Activated CD8-positive, alpha-beta T cell treated with anti-CD3 and anti-CD28 coated beads, Interleukin-2, amount 10 ng/mL, durations not matched to agents 7 days and 5 days (primary cell): ENCODE measurements at places on chromosomes 2 and 18.

- DNase-seq = no peak
Observed at GRCh38 chr2:21268878-21269224, 145.1 kb downstream of the TDRD15 start.

DNA sequence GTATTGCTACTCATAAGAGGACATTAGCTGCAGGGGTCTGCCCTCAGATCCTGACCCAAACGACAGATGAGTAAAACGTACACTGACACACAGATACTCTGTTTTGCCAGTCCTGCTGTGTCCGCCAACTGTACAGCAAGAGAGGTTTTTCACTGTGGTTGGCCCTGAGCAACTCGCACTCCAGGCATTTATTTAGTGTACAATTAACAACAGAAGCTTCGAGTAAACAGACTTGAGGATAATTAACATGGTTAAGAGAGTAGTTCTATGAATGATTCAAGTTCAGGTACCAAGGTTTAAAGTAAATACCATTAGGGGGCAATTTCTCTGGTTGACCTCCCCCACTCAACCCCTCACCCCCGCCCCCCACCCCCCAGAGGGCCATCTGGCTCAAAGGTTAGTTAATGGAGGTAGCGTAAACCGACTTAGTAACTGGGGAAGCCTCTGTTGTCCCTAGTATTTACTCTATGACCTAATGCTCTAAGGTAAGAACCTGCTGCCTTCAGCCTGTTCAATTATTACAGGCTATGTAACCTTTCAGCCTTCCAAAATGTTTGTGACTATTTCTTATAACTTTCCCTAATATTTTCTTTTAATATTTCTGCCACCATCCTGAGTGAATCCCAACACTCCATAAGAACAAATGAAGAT is 103.9 kb upstream of the XIRP2 start:
- no peak for DNase-seq

- no peak for DNase-seq
Observed at GRCh38 chr2:237721458-237721857, 77.1 kb upstream of the RBM44 start.

- no peak for DNase-seq
Observed at GRCh38 chr2:117621326-117621725, 193.2 kb upstream of the DDX18 start.

- DNase-seq = no peak
Observed at GRCh38 chr2:3480352-3481010, 38.9 kb downstream of the ADI1 start.

DNA sequence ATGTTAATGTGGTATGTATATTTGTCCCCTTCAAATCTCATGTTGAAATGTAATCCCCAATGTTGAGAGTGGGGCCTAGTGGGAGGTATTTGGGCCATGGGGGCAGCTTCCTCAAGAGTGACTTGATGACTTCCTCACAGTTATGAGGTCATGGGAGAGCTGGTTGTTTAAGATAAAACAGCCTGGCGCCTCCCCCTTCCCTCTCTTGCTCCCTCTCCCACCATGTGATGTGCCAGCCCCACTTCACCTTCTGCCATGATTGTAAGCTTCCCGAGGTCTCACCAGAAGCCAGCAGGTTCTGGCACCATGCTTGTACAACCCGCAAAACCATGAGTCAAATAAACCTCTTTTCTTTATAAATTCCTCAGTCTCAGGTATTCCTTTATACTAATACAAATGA is 258.3 kb upstream of the POU3F3 start:
- DNase-seq = no peak

DNA sequence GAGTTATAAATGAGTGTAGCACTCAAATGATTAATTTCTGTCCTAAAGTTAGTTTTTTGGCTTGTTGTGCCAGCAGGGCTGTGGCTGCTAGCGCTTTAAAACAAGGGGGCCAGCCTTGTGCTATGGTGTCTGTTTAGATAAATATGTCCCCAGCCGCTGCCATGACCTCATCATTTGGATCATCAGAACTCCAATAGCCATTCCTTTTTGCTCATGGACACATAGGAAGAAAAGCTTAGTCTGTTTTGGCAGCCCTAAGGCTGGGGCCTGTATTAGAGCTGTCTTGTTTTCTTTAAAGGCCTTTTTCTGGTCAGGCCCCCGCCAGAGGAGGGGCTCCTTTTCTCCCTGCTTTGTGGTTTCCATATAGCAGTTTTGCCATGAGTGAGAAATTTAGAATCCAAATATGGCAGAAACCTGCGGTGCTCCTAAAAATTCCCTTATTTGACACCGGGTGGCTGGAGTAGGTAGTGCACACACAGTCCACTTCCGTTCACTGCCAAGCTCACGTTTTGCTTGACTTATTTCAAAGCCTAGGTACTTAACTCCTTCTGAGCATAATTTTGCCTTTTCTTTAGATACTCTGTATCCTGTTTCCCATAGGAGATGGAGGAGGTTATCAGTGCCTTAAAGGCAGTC is 60.4 kb upstream of the SLC35G4 start:
- no peak for DNase-seq

- DNase-seq = no peak
Observed at GRCh38 chr2:174004905-174005605, 39.9 kb upstream of the SP3 start.

DNA sequence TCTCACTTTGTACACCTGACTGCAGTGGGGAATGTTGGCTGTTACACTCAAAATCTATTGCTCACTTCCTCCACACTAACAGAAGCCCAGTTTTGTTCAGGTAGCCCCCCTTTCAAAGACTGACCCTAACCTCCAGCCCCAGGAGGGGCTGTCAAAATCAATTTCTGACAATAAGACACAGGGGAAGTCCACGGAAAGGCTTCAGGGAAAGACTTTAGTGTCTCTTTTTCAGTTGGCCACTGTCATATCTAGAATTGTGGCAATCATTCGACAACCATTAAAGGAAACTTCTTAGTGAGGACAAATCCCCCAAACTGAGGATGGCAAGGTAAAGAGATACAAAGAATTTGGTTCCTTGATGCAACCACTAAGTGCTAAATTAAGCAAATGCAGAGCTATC is 59.0 kb downstream of the BARD1 start:
- DNase-seq = no peak

DNA sequence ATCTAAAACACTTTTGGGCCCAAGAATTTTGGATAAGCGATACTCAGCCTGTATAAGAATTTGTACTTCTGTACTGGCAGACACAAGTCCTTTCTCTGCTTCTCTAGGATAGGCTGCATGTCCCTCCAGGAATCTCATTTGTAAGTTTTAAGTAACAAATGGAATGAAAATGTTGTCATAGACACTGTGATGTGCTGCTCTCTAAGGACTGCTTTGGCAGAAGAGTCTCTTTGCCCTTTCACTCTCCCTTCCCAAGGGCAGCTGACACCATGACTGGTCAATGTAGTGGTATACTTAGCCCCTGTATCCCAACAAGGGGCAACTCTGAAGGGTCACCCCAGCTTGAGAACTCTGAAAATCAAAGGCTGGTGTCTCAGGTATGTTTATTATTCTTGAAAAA is 27.3 kb downstream of the PLA2R1 start:
- no peak for DNase-seq

- peak; percentile 78 for DNase-seq
Observed at GRCh38 chr2:61426267-61426897, 44.5 kb downstream of the USP34 start.

DNA sequence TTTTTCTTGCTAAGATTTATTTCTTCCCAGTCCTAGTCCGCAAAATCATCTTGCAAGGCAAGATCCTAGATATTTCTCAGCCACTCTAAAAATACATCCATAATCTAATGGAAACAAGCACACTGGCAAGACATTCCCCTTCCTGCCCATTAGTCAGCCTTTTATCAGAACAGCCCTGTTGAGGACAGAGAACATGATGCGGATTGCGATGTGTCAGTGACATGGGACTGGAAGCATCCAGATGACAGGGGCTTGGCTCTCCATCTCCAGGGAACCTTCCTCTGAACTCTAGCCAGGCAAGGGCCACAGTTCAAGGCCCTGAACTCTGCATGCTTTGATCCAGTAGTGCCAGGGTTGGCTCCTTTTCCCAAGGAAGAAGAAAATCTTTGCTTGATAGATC is 70.0 kb downstream of the VSNL1 start:
- no peak for DNase-seq

- DNase-seq = no peak
Observed at GRCh38 chr2:10467401-10467800, 19.3 kb upstream of the ODC1 start.

DNA sequence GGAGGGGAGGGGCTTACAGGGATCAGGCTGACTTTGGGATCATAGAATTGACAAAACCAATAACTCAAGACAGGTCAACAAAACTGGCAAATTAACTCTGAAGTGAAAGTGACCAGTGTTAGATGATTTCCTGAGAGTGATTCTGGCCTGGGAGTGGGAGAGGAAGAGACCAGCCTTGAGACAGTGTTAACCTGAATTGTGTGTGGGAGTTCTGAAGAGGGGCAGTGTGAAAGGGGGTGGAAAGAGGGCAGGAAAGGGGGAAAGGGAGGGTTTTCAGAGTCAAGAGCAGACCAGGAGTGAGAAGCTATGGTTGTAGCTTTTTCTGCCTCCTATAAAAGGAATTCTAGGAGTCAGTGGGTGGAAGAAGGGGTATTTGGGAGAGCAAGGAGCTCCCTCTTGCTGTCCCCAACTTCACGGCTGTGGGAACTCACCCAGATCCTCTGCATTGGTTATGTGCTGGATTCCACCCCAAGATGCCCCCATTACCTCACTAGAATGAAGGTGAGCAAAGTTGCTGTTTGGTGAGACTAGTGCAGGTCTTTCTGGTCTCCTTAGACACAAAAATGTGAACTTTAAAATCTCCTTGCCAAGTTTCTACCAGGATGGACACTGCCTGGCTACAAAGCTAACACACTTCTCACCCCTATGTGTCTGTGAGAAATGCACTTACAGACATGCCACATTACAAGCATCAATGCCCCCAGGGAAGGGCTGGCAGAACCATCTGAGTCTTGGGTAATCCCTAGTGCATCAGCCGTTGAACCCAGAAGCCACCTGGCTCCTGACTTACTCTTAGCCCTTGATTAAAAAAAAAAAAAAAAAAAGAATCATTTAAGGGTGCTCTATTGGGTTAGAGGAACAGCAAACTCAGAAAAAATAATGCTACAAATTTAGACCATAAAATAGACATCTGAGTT is 61.6 kb downstream of the BMP10 start:
- peak; percentile 12 for DNase-seq

- no peak for DNase-seq
Observed at GRCh38 chr2:46073540-46074046, 223.6 kb upstream of the EPAS1 start.

- DNase-seq = no peak
Observed at GRCh38 chr2:6905668-6906067, 11.5 kb upstream of the RNF144A start.

GRCh38 chr2:182893666-182894065 is 27.2 kb upstream of the FRZB start:
- DNase-seq = no peak

DNA sequence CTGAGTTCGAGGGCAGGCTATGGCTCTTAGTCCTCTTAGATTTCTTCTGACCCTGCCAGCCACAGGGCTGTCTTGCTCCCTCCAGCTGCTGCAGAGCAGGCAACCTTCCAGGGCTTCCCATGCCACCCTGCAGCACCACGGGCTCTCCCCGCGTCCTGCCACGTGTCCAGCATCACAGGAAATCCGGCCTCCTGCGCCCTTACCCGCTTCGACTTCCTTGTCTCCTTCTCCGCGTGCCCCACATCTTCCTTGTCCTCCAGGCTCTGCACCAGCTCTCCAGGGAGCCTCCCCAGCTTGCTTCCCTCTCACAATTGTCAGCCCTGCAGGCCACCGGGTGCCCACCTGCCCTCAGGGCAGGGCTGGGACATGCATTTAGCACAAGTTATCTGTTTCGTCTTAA is 253.5 kb downstream of the DCDC2C start:
- no peak for DNase-seq

GRCh38 chr2:85584857-85585780 is 888 bp downstream of the VAMP5 start:
- DNase-seq = peak; percentile 32

DNA sequence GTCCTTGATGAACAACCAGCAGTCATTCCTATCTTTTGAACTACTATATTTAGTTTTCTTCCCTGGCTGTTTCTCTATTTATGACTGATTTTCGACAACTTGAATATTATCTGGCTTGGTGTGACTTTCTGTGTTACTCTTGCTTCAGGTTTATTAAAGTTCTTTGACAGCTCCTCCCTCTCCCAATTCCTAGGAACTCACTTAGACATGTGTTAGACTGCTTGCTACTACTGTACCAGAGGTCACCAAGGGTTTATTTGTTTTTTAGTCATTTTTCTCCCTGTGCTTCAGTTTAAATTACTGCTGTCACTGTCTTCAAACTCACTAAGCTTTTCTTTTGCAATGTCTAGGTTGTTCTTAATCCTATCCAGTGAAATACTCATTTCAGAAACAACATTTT is 90.5 kb downstream of the TMEM131 start:
- no peak for DNase-seq

DNA sequence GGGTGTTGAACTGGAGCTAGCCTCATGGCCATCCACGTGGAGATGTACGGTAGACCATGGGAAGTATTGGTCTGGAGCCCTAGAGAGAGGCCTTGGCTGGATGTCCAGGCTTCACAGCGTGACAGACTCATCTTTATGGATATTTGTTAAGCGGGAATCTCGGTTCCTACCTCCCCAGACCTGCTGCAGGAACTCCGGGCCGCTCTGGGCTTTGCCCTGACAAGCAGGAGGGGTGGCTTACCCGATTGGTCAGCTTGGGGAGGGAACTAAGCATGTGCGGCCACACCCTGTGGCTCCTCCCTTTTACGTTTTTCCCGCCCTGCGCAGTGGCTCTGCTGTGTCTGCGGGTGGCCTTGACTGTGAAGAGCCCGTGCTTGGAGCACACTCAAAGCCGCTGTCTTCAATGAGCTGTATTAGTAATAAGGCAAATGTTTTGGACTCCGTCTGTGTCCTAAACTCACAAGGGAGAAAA is 52.3 kb downstream of the PAPOLG start:
- no peak for DNase-seq

DNA sequence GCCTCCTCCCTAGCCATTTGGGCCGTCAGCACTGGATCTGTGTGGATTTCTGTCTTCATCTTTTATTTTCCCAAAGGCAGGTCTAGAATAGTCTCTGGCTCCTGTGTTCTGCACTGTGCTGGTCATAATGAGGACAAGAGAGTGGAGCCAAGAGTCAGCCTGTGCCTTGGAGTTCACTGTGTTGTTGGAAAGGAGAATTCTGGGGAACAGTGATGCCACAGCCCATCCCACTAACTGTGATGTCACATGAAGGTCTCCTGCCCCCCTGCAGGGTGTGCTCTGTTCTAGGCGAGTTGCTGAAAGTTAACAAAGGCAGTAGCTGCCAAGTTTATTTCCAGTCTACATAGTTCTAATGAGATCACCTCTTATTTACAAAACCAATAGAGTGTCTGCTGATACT is 248.5 kb downstream of the TPGS2 start:
- DNase-seq = no peak

GRCh38 chr2:178330175-178331017 is 120.6 kb downstream of the PRKRA start:
- no peak for DNase-seq

- DNase-seq = no peak
Observed at GRCh38 chr18:25282896-25283703, 68.9 kb downstream of the ZNF521 start.

DNA sequence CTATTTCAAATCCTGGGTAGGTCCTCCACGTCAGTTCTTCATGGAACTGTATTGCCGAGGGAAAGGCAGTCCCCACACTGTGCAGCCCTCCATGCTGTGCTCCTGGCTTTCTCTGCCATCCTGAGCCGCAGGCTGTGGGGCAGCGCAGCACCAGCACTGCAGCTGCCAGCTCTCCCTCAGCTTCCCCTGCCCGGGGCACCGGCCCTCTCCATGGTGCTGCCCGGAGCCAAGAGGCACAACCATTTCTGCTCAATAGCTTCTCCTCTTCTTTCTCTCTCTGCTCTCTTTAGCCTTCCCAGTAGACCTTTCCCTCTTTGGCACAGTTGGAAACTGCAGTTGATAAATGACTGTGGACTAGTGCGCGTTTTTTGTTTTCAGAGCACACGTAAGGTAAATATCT is 12.1 kb downstream of the ANKRD23 start:
- DNase-seq = no peak
